ENCODE measurements at places on chromosomes 6 and 20.

GRCh38 chr20:62765432-62766070 lies 30.7 kb upstream of the MRGBP start:
- no peak for DNase-seq

- DNase-seq: no peak
Measured at GRCh38 chr6:126252154-126252553, 87.8 kb upstream of the CENPW start.

DNA sequence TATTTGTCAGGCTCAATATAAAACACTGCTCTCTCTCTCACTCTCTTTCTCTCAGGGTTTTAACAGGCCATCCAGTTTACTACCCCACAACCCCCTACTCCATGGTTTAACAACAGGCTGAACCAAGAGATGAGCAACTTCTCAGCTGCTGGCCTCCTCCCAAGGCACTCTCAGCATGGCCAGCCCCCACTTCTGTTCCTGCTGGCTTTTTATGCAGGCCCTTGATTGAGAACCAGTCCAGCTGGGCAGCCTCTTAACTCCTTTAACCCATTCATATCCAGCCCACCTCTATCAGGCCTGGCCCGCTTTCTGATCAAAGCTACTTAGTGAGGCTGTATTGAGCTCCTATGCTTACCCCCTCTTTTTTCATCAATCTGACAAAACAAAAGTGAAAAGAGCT lies 346.8 kb upstream of the POU3F2 start:
- DNase-seq: no peak

DNA sequence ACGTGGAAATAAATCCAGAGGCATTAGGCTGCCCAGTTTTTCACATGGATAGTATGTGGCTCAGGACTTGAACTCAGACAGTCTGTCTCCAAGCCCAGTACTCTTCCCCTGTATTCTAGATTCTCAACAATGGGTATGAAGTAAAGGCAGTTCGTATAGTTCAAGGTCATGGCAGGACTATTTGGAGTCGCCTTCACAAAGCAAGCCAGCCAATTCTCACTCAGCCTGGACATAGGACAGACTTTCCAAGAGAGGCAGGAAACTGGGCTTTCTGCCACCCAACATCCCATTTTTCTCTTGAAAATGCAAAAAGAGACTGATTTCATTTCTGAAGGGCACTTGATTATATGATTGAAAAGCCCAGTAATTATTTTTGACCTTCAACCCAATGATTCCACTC lies 111.0 kb downstream of the EDN1 start:
- DNase-seq: no peak

DNA sequence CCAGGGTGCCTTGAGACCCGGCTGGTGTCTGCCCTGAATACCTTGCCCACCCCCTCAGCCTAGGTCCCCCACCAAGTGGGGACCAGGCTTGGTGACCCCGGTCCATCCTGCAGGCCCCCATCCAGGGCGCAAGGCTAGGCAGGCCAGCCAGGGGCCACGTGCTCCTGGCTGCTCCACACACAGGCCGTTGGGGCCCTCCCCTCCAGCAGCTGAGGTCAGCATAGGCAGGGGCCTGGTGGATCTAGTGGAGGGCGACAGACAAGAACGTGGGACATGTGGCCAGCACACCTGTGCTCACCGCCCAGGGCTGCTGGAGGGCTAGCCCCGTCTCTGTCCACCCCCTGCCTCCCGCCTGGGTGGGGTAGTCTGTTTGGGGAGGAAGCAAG lies 7.5 kb upstream of the HRH3 start:
- DNase-seq: no peak
